Fibroblast of lung (primary cell): ENCODE measurements at places on chromosomes 11 and 22.

DNA sequence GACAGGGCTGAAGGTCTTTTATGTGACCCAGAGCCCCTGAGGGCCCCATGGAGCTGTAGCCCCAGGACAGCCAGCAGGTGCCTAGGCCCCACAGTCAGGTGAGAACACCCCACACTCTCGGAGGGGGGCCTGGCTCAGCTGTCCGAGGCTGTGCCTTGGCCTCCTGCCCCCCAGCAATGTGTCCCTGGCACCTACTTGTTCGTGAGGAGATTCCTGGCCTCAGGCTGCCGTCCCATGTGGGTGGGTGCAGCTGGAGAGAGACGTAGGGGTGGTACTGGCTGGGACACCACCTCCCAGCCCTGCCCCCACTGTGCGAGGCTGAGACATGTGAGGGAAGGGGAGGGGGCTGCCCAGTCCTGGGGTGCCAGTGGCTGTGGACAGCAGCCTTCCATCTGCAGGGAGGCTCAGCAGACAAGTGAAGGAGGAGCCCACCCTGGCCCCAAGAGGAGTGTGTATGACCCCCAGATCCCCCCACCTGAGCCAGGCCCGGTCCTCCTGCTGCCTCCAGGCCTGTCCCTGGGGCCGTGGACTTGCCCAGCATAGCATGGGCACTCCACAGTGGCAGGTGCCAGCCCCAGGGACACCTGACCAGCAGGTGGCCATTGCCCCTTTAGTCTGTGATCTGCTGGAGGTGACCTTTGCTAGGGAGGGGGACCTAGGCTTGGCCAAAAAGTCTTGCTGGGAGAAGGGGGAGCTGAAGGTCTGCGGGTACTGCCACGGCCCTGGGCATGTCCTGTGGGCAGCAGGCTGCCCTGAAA, 17.0 kb downstream of the IL17REL start:
- no peaks in the 10 kb centered on the region for H3K36me3 ChIP-seq
- no peak for DNase-seq
- no peak overlapping the region for H3K4me3 ChIP-seq
- H3K27me3 ChIP-seq: no peaks in the 10 kb centered on the region

- no peak overlapping the region for H3K4me3 ChIP-seq
- no peak for DNase-seq
- H3K36me3 ChIP-seq: no peaks in the 10 kb centered on the region
- H3K27ac ChIP-seq: no peak overlapping the region
- H3K4me1 ChIP-seq: no peaks in the 10 kb centered on the region
Measured at GRCh38 chr11:64604458-64605243, 13.6 kb downstream of the SLC22A12 start.

DNA sequence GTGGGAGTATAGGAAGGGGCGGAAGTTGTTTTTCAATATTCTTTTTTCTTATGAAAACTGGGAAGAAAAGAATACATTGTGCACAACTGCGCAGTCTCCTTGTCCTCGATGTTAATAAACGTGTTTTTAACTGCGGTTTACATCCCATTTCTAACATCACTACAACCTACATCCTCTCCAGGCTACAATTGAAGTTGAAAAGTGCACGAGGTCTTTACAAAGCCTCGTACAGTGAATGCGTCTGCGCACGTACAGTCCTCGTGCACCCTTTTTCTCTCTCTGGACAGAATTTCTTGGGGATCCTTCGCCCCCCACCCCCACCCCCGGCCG, 102.4 kb downstream of the WT1 start:
- H3K27me3 ChIP-seq: no peaks in the 10 kb centered on the region
- no peak overlapping the region for H3K27ac ChIP-seq
- no peak for DNase-seq
- no peaks in the 10 kb centered on the region for H3K36me3 ChIP-seq
- no peaks in the 10 kb centered on the region for H3K4me1 ChIP-seq
- H3K4me3 ChIP-seq: no peak overlapping the region

DNA sequence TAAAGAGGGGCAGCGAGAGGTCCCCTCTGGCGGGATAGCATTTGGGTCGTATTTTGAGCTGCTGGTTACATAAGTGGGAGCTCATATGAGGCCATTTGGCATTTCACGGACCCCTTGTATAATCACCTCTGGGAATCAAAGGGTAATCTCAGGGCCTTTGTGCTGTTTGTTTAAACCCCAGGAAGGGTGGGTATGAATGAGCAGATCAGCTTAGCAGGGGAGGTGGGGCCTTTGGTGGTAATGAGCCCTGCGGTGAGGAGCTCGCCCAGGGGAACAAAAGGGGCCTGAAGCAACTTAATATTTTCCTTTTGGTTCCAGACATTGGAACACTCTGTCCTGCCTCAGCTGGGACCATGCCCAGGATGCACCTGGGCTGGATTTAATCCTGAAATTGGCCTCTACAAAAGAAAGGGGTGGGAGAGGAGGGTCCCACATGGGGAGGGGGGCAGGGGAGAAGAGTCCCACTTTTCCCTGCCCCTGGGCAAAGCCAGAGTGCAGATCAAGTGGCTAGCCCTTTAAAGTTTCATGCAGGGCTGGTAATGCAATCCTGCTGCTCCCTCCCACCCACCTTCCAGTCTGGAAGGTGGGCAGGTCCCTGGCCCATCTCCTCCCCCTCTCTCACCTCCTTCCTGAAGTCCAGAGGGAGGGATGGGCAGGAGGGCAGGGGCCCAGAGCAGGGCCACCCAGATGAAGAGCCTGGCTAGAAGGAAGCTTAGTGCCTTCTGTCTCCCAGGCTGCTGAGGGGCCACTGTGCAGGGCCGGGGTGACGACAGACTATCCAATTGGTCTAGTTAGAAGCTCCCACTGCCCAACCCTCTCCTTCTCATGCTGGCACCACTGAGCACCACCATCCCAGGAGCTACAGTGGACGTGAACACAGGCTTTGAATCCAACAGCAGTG, 10.5 kb downstream of the TSKU start:
- H3K4me1 ChIP-seq: no peaks in the 10 kb centered on the region
- no peak overlapping the region for H3K4me3 ChIP-seq
- H3K36me3 ChIP-seq: no peaks in the 10 kb centered on the region

GRCh38 chr11:34850334-34850733, 65.8 kb downstream of the APIP start:
- no peak overlapping the region for H3K27ac ChIP-seq
- H3K4me3 ChIP-seq: no peak overlapping the region
- H3K27me3 ChIP-seq: no peaks in the 10 kb centered on the region
- DNase-seq: no peak
- no peaks in the 10 kb centered on the region for H3K4me1 ChIP-seq

- H3K27ac ChIP-seq: no peak overlapping the region
- H3K4me1 ChIP-seq: peaks cover 13% of the 10 kb centered on the region
- H3K27me3 ChIP-seq: no peaks in the 10 kb centered on the region
- DNase-seq: peak; percentile 91
Measured at GRCh38 chr11:33778675-33779074, 4.4 kb upstream of the FBXO3 start.

GRCh38 chr11:35180317-35181233, 41.6 kb downstream of the CD44 start:
- peaks cover 36% of the 10 kb centered on the region for H3K4me1 ChIP-seq
- peak; percentile 82 for DNase-seq
- peak overlapping the region; percentile 70 for H3K27ac ChIP-seq
- no peaks in the 10 kb centered on the region for H3K27me3 ChIP-seq
- H3K4me3 ChIP-seq: no peak overlapping the region

GRCh38 chr11:78504181-78504580, 70.5 kb downstream of the NARS2 start:
- no peaks in the 10 kb centered on the region for H3K4me1 ChIP-seq
- H3K27me3 ChIP-seq: no peaks in the 10 kb centered on the region
- no peak overlapping the region for H3K27ac ChIP-seq
- no peak for DNase-seq

DNA sequence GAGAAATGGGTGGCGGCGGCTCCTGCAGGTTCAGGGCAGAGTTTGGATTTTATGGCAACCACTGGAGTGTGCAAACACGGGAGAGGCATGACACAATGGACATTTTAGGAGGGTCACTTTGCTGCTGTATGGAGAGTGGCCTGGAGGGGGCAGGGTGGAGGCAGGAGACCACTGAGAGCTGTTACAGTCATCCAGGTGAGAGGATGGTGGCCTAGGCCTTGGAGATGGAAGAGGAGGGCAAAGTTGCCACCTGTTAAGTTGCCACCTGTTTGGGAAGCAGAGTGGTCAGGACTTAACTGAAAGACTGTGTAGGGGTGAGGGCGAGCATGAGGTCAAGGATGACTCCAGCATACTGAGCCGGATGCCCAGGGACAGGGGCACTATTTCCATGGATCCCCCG, 2.3 kb upstream of the RAD9A start:
- no peak for DNase-seq
- H3K4me3 ChIP-seq: no peak overlapping the region
- H3K36me3 ChIP-seq: peaks cover 2% of the 10 kb centered on the region

DNA sequence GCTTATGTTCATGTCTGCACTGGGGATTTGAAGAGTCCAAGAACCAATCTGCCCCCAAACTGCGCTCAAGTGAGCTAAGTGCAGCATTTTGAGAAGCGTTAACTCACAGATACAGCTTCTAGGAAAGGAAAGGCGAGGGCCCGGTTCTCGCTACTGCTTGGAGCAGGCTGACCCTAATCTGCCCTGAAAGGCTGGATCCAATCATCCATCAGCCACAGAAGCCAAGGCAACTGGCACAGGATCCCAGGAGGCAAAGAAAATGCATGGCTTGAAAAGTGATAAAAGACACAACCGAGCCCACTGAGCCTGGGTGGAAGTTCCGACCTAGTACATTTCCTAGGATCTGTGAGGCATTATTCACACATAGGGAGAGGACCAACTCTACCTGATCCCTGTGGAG, 174.8 kb downstream of the LARGE1 start:
- no peaks in the 10 kb centered on the region for H3K27me3 ChIP-seq
- no peaks in the 10 kb centered on the region for H3K36me3 ChIP-seq
- DNase-seq: no peak

DNA sequence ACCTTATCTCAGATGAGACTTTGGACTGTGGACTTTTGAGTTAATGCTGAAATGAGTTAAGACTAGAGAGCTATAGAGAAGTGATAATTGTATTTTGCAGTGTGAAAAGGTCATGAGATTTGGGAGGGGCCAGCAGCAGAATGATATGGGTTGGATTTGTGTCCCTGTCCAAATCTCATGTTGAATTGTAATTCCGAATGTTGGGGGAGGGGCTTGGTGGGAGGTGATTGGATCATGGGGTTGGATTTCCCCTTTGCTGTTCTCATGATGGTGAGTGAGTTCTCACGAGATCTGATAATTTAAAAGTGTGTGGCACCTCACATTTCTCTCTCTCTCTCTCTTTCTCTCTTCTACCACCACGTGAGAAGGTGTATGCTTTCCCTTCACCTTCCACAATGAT, 777.8 kb upstream of the LUZP2 start:
- H3K27me3 ChIP-seq: no peaks in the 10 kb centered on the region
- no peak for DNase-seq
- no peaks in the 10 kb centered on the region for H3K36me3 ChIP-seq
- no peak overlapping the region for H3K27ac ChIP-seq
- H3K4me1 ChIP-seq: no peaks in the 10 kb centered on the region

GRCh38 chr11:111770581-111771134, 4.5 kb upstream of the PPP2R1B start:
- no peaks in the 10 kb centered on the region for H3K36me3 ChIP-seq
- no peak overlapping the region for H3K4me3 ChIP-seq
- H3K4me1 ChIP-seq: peaks cover 3% of the 10 kb centered on the region
- DNase-seq: no peak

GRCh38 chr11:91981995-91982394, 242.6 kb upstream of the FAT3 start:
- no peak overlapping the region for H3K4me3 ChIP-seq
- H3K36me3 ChIP-seq: no peaks in the 10 kb centered on the region
- DNase-seq: peak; percentile 98
- H3K27ac ChIP-seq: peak overlapping the region; percentile 86
- H3K4me1 ChIP-seq: peaks cover 4% of the 10 kb centered on the region
